ENCODE measurements at places on chromosomes 7 and 10.

- no peak for DNase-seq
Observed at GRCh38 chr7:132561763-132562162, 14.5 kb downstream of the PLXNA4 start.

- DNase-seq = peak; percentile 72
Observed at GRCh38 chr7:158824028-158824427, 5.3 kb downstream of the ESYT2 start.

DNA sequence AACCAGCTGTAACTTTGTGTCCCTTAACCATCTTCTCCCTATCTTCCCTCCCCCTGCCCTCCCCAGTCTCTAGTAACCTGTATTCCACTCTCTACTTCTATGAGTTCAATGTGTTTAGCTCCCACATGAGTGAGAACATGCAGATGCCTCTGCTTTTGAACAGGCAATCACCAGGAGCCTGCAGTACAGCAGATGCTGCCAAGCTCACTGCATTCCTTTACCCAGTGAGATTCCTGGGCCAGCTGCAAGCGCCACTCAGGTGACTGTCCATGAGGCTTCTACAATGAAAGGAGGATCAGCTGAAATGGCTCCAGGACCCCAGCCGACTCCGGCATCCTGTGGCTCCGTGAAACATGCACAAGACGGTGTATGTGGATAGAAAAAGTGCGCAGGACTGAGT, 15.7 kb downstream of the GRID1 start:
- no peak for DNase-seq

- peak; percentile 65 for DNase-seq
Observed at GRCh38 chr7:6636741-6637543, at the start of gene ZNF316. TSS of gene ZNF316 (plus strand) at chr7:6637318. CDS start at chr7:6642410, 5,092 bp downstream.

DNA sequence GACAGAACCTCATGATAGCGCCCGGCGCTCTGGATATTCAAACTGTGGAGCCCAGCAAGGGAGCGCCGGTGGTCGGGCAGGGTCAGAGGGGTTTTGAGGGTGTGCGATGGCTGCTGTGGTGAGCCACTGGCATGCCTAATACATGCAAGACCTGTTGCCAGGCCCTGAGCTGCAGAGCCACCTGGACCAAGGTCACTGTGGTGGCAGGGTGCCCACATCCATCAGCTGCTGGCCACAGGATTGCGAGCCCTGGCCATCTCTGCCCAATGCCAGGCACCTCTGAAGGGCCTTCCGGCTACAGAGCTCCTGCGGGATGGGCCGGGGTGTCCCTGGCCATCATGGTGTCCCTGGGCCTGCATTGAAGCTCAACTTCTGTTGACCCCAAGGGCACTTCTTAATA, 123.0 kb upstream of the TNRC18 start:
- DNase-seq = no peak

- DNase-seq = no peak
Observed at GRCh38 chr10:76047521-76047920, 616.1 kb downstream of the LRMDA start.

- no peak for DNase-seq
Observed at GRCh38 chr7:105032553-105033214, 18.7 kb downstream of the KMT2E start.

- no peak for DNase-seq
Observed at GRCh38 chr7:1936006-1936310, 265.9 kb downstream of the ELFN1 start.

DNA sequence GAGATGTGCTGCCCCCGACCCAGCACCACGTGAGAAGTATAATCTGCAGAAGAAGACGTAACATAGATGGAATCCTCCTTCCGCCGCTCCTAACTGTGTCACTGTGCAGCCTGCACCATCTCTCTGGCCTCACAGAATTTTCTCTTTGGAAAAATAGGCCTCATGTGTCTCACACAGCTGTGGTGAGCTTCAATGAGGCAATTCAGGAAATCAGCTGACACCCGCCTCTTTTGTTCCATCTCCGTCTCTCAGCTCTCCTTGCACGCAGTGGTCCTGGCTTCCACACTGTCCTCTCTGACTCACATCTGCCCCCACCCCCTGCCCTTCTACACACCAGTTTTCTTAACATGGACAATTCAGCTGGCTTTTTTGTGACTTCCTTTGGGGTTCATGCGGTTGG, 7.2 kb downstream of the C10orf90 start:
- peak; percentile 5 for DNase-seq

DNA sequence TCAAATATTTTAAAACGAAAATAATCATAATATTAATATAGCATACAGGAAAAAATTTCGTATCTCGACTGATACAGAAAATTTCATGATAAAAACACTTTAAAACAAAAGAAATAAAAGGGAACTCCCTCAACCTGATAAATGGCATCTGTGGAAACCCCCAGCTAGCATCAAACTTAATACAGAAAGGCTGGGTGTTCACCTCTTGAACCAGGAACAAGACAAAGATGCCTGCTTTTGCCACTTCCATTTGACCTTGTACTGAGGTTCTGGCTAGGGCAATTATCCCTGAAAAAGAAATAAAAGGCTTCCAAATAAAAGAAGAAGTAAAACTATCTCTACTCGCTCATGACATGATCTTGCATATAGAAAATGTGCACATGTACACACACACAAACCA, 2.5 kb upstream of the ALOX5 start:
- DNase-seq = no peak

DNA sequence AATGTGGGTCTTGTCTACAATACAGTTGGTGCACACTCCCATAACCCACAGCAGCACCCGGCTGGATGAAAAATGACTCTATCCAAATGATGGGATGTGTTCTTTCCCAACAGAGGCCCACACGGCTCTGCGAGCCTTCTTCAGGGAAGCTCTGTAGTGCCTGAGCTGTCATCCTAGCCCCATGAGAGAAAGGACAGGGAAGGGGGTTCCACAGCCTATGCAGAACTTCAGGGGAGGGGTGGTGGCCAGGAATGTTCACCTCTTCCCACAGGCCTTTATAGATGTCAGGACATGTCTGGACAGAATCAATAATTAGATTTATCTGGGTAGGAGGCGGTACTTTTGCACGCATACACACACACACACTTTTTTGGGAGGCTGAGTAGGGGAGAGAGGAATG, 109.0 kb downstream of the JCAD start:
- DNase-seq = no peak

GRCh38 chr7:116679500-116679899, 7.5 kb downstream of the MET start:
- no peak for DNase-seq

DNA sequence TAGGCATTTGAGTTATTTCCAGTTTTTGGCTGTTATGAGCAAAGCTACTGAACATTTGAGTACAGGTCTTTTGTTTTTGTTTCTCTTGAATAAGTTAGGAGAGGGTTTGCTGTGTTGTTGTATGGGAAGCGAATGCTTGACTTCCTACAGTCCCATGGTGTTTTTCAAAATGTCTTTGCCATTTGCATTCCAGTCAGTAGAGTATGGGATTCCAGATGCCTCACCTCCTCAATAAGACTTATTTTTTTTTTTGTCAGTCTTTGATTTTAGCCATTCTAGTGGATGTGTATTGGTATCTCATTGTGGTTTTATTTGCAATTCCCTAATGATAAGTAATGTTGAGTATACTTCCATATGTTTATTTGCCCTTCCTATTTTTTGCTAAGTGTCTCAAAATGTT, 19.4 kb downstream of the CDK13 start:
- DNase-seq = no peak

DNA sequence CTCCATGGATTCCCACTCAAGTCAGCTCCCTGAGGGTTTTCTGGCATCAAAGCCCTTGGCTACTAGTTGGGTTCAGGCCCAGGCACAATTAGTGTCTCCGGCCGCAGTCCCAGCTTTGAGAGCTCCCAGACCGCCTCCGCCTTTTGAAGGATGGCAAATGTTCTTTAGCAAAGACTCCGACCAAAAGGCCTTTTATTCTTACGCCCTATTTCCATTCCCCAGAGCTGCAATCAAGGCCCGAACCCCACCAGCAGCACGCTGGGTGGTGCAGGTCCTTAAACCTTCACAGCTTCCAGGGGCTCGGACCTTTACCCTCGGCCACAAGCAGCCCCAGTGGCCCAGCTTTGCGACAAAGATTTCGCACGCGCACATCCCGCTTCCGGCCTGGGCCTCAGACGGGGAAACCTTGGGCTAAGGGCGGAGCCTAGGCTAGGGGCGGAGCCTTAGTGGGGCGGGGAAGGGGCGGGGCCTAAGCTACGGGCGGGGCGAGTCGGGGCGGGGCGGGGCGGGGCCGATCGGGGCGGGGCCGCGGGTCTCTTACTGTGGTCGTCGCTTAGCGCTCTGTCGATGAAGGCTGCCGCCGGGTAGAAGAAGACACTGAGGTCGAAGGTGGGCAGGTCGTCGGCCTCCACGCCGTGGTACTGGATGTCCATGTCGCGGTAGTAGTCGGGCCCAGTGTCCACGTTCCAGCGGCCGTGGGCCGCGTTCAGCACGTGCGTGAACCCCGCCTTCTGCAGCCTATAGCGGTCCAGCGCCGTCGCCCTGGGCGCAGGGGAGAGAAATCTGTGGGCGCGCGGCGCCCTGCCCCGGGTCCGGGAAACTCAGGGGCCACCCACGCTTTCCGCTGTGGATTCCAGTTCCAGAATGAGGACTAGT, 68.0 kb upstream of the SAMD8 start:
- DNase-seq = no peak

DNA sequence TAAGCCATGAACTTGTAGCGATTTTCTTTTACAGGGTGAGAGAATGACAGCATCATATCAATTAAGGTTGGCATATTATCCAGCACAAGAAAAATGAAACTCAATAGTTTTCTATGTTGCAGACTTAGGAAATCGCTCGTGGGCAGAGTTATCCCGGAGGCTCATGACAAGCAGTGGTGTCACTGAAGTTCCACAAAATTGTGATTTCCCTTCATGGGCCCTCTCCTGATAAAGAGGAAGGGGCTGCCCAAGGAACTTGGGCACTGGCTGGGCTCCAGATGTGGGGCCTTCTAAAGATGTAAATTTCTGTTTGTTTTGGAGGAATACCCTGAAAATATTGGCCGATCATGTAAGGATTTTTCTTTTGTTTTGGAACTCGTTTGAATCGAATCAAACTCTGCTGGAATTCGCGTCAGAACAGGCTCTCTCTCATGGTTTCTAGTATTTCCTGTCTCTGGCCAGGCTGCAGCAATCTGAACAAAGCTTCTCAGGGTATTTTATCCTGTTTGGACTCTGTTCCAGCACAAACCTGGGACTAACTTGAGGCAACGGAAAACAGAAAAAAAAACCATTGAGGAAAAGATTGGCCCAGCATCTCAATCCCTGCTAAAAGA, 340.6 kb upstream of the NRP1 start:
- DNase-seq = no peak

- DNase-seq = no peak
Observed at GRCh38 chr7:40197527-40197926, 62.7 kb downstream of the SUGCT start.

GRCh38 chr7:114354306-114354705, 60.3 kb upstream of the FOXP2 start:
- no peak for DNase-seq

DNA sequence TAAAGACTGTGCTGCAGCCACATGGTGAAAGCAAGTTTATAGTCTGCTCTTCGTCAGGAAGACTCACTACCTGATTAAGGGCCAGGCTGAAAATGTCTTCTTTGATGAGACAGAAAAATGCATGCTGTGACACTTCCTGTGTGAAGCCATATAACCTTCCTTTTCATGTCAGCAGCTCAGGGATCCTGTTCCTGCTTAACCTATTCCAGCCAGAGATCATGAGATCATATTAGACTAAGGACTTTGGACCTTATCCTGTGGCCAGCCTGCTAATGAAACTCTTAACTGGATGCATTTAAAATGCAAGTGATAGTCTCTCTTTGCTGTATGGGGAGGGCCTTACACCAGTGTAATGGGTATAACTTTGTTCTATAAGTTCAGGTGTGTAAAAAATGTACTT, 165.2 kb downstream of the PTEN start:
- peak; percentile 95 for DNase-seq

DNA sequence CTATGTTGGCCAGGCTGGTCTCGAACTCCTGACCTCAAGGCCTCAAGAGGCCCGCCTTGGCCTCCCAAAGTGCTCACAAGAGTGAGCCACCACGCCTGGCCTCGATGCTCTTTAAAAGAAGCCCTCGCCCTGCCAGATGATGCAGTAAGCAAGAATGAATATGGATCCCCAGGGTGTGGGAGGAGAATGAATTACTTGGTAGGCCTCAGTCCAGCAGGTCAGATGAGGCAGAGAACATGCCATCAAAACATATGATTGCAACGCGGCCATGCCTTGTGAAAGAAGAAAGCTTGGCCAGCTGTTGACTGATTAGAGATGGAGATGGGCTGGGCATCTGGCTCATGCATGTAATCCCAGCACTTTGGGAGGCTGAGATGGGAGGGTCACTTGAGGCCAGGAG, 68.7 kb downstream of the CAMK1D start:
- DNase-seq = no peak

- no peak for DNase-seq
Observed at GRCh38 chr10:122974543-122975064, 5.6 kb upstream of the PSTK start.

GRCh38 chr7:29147821-29148220, 1.5 kb upstream of the CPVL start:
- no peak for DNase-seq

DNA sequence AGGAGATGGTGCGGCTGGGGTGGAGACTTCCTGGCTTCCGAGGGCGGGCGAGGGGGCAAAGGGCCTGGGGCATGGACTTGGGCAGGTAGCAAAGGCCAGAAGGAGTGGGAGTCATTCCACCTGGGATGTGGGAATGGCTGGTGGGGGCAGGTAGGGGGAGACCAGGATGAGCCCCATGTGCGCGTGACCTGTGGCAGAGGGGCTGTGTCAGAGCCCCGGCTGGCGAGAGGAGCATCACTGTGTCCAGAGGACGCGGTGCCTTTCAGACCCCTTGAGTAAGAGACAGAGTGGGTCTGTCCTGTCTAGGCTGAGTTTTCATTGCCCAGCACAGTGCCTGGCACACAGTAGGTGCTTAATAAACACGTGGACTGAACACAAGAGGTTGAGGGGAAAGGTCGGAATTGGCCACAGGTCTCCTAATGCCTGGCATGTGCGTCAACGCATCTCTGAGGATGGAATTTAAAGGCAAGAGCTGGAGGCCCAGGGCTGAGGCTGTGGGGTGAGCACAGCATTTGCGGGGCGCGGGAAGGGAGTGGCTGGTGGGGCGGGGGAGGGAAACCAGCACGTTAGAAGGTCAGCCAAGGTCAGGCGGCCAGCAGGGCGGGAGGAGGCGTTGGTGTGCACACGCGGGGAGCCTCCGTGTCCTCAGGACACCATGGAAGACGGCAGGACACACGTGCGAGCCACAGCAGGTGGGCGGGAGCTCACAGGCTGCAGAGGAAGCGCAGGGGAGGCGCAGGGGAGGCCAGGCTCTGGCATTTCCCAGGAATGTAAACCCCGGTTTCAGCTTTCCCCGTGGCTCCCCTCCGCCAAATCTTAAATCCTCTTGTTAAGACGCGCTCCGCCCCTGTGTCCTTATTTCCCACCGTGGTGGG, 51.8 kb downstream of the CUX1 start:
- DNase-seq = no peak

- DNase-seq = no peak
Observed at GRCh38 chr7:76080204-76080603, 32.3 kb downstream of the MDH2 start.

All from small intestine (tissue), 16 donors.